ENCODE measurements at places on chromosomes 16 and 17.

DNA sequence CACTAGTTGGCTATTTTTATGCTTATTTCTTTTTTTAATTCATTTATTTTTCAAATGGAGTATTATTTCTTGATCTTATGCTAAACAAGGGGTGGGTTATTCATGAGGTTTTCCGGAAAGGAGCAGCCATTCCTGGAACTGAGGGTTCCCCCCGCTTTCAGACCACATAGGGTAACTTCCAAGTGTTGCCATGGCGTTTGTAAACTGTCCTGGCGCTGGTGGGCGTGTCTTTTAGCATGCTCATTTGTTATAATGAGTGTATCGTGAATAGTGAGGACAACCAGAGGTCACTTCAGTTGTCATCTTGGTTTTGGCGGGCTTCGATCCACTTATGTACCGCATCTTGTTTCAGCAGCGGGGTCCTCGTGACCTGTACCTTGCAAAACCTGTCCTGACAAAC, 29.6 kb upstream of the ASGR2 start:
- no peak for DNase-seq

DNA sequence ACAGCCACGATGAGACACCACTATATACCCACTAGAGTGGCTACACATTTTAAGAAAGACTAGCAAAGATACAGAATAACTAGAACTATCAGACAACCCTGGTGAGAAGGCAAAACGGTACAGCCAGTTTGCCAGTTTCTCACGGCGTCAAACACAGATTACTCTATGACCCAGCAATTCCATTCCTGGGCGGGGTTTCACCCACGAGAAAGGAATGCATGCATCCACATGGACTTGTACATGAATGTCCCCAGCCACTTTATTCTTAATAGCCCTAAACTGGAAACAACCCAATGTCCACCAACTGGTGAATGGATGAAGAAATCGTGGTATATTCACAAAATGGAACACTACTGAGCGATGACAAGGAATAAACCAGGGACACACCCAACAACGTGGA, 74.5 kb downstream of the MYH10 start:
- DNase-seq, result no peak

DNA sequence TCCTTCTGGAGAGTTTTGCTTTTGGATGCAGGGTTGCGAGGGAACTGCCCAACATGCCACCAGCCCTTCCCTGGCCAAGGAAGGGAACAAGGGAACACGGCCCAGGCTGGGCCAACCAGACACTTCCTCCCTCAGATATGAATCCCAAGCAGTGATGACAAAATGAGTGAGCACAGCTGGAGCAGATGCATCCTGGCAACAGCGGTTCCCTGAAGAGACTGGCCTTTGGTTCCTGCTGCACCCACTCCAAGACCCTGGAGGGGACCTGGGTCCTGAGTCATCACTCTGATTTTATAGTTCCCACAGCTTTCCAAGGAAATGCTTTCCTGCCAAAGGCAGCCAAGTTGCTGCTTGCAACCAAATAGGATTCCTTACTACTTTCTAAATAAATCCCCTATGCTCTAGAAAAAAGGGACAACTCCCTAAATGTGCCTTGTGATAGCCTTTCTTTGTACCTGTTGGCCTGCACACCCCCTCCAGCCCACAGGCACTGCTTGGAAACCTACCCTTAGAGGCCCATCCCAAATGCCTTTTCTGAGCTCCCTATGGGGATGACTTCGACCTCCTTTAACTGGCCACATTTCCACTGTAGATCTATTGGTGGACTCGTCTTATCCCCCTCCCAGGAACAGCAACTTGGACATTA, 5.3 kb downstream of the ST3GAL2 start:
- DNase-seq, result no peak

- no peak for DNase-seq
These were observed 84.2 kb downstream of the KCNJ12 start for GRCh38 chr17:21460358-21460757.

- no peak for DNase-seq
These were observed 9.2 kb upstream of the CD300A start for GRCh38 chr17:74457146-74457819.
